ENCODE measurements at places on chromosomes 11 and 22.

- no peak for DNase-seq
Observed at GRCh38 chr11:72793076-72793424, 797 bp downstream of the STARD10 start.

DNA sequence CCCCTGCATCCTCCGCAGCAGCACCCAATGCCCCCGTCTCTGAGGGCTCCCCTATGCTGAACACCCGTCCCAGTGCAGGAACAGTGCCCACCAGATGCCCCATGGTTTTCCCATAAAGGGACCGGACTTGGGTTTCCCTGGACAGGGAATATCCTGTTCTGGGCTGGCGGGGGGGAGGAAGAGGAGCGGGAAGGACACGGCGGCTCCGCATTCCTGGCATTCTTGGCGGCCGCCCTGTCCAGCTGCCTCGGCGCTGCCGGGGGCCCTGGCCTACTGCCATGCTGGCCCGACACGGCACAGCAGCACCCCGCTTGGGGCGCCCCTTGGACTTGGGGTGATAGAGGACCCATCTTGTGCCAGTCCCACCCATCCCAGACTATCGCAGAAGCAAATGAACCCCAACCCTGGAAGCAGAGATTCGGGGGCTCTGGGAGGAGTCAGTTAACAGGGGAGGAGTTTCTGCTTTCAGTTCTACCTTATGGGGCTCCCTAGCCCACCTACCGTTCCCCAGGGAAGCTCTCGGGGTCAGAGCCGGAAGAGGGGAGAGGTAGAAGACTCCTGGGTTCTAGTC, 23.7 kb upstream of the CBX7 start:
- no peak for DNase-seq

GRCh38 chr11:95505927-95506426, 275.0 kb upstream of the SESN3 start:
- DNase-seq, result no peak

GRCh38 chr22:19466848-19467752, 11.9 kb downstream of the UFD1 start:
- DNase-seq, result no peak

- DNase-seq, result no peak
Observed at GRCh38 chr22:36907253-36908195, 5.9 kb upstream of the CSF2RB start.

DNA sequence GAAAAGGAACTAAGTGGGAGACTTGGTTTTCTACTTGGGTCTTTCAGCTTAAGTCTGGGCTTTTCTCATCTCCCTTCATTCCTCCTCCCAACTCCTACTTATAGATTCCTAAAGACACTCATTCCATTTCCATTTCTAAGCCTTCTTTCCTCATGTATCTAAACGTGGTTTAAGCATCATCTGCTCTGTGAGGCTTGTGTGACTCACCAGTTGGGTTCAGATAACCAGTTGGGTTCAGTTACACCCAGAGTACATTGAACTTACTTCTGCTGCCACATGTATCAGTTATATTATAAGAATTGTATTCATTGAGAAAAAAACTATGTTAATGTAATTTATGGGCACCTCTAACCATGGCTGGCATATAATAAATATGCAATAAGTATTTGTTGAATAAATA, 831.2 kb upstream of the CCDC90B start:
- no peak for DNase-seq

DNA sequence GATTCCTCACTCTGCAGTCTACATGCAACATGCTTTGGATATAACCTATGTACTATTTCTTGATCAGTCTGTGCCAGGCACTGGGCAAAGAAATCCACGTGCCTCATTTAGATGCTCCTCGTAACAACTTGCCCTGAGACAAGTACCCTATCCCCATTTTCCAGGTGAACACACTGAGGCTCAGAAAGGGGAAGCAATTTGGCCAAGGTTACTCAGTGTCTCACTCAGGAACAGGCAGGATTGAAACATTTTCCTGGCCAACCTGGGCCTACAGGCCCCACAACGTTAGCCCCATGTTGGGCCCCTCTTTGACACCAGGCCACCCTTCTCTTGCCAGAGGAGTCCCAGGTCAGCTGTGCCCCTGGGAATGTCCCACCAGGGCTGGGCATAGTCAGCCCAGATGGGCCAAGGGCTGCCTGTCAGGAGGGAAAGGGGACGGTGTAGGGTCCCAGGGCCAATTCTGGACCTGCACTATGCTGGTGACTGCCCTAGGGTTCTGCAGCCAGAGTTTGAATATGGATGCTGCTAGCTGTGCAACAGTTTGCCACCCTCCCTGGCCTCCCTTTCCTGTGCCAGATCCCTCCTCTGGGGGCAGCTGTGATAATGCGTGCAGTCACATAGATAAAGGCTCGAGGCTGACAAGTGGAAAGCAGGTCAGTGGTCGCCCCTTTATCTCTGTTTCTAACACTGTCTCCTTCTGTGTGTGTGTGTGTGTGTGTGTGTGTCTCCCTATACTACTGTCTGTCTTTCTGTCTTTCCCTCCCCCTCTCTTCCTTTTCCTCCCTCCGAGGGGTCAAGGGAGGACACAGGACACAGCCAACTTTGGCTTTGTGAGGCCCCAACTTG, 10.4 kb upstream of the EMID1 start:
- no peak for DNase-seq

DNA sequence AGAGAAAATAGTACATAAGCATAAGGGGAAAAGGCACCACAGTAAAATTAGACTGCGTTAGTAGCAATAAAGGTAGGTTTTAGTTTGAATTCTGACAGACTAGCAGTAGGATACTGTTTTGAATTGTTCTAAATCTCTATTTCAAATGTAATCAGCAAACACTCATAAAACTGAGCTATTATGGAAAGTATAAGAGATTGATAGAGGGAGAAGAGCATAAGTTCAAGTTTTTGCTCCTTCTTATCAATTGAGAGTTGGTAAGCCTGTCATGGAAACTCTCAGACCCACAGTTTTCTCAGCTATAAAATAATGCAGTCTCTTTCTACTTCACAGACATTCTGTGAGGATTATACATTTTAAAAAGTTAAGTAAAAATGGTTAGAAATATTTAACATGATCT, 840.2 kb upstream of the CNTN5 start:
- DNase-seq, result no peak

GRCh38 chr11:123581651-123582399, 72.6 kb downstream of the SCN3B start:
- no peak for DNase-seq

GRCh38 chr11:5384335-5384734, 723 bp downstream of the OR51M1 start:
- DNase-seq, result no peak

DNA sequence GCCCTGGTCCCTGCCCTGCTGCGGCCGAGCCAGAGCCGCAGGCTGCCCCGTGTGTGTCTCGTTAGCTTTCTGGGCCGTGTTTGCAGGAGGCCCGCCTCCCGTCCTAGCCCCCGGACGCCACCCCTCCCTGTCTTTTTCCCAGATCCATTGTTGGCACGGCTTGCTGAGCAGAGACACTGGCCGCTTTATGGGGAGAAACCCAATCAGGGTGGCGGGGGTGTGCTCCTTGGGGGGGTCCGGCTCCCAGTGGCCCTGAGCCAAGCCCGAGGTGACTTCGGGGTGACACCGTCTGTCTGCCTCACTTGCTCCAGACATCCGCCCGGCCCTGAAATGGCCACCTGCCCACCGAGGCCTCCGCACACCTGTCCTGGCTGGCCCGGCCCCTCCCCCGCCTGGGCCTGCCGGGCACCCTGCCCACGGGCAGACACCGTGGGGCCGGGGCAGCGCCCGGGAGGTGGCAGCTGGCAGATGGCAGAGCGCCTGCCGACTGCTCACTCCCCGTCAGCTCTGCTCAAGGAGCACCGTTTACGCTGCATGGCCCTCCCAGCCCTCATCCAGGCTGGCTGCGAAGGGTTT, 43.1 kb upstream of the PPARA start:
- no peak for DNase-seq

DNA sequence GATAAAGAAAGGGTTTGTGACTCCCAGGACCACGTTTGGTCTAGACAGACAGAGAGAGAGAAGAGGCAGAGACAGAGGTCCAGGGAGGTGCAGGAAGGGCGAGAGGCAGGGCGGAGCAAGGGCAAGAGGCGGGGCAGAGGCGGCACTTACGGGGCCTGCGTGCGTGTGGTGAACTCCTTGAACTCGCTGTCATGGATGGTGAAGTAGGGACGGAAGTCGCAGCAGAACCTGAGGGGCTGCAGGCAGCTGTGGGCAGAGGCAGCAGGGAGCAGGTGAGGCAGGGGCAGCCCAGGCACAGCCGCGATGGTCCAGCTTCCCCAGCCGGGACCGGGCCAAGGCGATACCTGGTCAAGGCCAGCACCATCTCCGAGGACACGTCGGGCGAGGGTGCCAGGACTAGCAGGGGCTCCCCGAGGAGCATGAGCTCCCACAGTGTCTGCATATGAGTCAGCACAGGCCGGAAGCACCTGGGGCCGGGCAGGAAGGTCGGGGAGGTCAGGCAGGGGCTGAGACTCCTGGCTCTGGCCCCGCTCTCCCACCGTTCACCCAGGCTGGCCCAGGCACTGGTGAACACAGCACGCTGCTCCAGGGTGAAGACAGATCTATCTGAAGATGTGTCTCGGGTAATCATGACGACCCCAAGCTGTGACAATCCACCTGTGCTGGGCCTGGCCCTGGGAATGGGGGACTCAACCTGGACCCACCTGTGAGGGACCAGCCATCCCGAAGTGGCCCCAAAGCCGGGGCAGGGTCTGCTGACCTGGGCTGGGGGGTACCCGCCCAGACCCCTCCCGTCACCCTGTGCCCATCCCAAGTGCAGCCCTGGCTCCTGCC, 7.2 kb upstream of the PLXNB2 start:
- peak; percentile 54 for DNase-seq

- DNase-seq, result no peak
Observed at GRCh38 chr11:47051217-47051616, 114.7 kb downstream of the CSTPP1 start.

GRCh38 chr11:123473941-123474677, 44.0 kb downstream of the GRAMD1B start:
- DNase-seq, result no peak

DNA sequence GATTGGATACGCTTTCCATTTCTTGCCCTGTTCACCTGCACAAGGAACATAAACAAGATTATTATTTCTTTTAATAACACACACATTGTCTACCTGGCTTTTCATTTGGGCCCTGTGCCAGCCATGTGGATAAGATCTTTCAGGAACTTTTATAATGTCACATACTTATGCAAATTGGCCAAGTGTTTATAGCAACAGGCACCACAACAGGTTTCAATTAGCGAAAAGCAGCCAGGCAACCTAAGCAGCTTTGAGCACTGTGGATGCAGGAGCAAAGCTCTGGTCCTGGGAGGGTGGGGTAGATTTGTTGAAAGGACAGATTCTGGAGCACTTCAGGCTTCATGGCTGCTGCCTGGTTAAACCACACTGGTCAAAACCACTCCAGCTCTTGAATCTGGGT, 217.4 kb downstream of the BARX2 start:
- DNase-seq, result no peak

DNA sequence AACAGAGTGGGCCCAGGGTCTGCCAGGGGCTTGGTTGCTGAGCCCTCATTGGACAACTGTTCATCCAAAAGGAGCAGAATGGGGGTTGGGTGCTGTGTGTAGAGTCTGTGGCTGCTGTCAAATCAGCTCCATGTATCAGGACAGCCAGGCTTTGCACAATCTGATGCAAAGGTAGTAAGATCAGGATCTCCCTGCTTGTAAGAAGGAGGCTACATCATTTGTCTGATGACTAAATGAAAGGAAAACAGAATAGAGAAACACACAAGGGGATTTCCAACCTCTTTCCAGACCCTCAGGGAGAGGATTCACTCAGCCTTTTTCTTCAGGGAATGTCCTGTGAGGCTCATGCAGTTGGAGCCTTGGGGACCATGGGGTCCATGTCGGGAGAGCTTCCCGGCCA, 7.2 kb downstream of the MICAL2 start:
- DNase-seq, result no peak

- DNase-seq, result no peak
Observed at GRCh38 chr22:42340150-42340549, 69.7 kb upstream of the TCF20 start.

DNA sequence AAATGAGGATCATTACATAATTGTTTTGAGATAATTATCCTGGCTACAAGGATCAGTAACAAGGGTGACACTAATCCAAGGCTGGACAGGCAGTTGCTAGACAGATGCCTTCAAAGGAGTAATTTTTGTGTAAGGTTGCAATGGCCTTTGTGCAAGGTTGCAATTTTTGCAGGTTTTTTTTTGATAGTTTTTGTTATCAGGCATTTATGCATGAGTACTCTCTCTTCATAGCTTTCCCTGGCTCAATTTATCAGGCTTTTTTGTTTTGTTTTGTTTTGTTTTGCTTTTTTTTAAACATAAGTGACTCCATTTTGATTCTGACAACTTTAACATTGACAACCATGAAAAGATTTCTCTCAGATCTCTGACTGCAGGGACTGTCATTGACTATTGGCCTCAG, 110.2 kb downstream of the SWAP70 start:
- DNase-seq, result no peak

DNA sequence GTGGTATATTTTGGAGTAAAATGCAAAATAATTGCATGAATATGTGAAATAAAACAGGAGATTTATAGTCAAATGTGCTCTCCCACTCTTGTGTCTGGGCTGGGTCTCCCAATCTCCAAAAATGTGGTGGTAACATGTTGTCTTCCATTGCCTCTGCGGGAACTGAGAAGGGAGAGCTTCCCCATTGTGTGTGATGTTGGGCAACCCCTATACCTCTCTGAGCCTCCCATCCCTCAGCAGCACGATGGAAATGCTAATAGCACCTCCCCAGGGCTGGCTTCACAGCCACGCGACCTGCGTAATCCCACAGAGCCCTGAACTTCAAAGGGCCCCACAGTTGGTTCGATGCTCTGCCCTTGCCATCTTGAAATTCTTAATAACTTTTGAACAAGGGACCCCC, 72.0 kb downstream of the TP53I11 start:
- DNase-seq, result no peak

- DNase-seq, result no peak
Observed at GRCh38 chr11:44571871-44572270, 6.4 kb downstream of the CD82 start.

GRCh38 chr11:96023275-96023674, 99.4 kb upstream of the MTMR2 start:
- DNase-seq, result no peak

DNA sequence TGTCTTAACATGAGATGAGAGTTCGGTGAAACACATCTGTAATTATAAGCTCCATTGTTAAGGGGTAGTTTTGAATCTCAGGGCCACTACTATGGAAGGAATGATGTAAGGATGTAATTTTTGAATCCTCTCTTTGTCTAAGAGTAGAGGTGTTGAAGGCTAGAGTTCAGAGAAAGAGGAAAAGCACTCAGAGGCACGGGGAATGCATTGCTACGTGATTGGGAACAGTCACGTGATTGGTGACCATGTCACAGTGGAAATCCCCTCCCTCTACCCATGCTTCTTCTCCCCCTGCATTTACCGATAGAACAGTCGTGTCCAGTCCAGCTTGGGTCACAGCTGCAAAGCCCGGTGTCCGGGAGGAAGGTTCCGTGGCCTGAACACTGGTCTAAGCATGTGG, 230.3 kb upstream of the NARS2 start:
- DNase-seq, result no peak

GRCh38 chr11:8243458-8243857, 20.2 kb downstream of the LMO1 start:
- no peak for DNase-seq
